ENCODE measurements at places on chromosomes 4 and X.

DNA sequence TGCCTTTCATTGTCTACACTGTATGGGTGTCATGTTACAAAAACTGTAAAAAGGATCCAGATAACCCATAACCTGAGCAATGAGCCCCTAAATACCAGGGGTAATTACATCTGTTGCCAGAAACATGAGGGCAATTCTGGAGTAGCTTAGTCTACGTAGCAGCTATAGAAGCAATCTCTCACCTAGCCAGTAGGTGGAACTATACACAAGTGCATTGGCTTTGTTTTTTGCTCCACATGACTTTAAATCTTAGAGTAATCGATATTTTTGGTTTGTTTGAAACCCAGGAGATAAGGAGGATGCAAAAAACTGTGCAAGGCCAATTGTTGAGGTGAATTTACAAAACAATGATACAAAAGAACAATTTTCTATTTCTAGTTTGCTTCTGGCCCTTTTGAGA is 57.5 kb downstream of the GPR82 start:
- peak; percentile 70 for DNase-seq

DNA sequence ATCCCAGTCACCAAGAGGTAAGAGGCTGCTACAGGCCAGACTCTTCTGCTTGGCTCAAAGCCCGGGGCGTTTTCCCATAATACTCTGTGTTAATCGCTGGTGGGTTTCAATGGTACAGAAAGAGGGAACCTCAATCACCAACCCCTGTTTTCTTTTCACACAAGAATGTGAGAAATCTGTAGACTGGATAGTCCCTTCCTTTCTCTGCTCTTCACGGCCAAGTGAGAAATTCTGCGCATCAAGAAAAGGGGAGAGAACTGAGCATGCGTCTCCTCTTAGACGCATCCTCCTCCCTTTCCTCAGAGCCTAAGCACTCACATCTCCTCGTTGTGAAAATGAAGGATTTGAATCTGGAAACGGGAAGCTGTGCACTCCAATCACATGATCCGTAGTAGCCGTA is 64.7 kb downstream of the CLNK start:
- no peak for DNase-seq

- no peak for DNase-seq
Observed at GRCh38 chr4:114890773-114891172, 222.6 kb downstream of the NDST4 start.

DNA sequence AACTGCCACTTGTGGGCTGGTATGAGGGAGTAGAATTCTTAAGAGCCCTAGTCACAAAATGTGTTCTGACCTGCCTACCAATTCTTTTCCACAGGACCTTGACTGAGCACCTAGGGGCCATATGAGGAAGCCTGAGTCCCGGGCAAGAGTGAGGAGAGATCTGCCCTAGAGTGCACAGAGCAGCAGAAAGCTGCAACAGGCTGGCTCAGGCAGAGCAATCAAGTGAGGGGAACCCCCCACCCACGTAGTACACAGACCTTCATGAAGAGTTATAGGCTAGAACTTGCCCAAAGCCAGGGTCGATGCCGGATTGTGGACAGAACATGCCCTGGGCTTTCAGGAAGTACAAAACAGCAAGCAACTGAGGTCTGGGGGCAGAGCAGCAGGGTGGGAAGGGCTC is 117.0 kb downstream of the SPOCK3 start:
- DNase-seq, result no peak

- no peak for DNase-seq
Observed at GRCh38 chr4:85741381-85741780, 266.4 kb downstream of the ARHGAP24 start.

GRCh38 chr4:79673898-79674297 is 265.9 kb upstream of the GK2 start:
- DNase-seq, result no peak

GRCh38 chr4:184386271-184386781 is 88.0 kb downstream of the IRF2 start:
- peak; percentile 75 for DNase-seq

DNA sequence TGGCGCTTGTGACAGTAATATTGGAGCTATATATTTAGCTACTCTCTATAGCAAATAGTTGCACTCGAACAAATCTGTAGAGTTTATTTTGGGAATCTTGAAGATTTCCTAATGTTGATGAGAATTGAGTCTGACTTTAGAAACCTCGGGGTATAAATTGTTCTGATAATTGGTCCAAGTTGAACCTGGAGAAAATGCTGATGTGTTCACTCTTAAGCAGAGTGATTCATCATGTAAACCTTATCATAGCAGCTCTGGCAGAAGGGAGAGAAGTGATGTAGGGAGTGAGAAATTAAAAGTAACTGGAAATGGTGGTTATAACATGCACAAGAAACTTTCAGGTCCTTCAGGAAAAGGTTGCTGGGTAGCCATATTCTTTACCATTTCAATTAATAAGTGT is 16.4 kb upstream of the SLC4A4 start:
- DNase-seq, result no peak

DNA sequence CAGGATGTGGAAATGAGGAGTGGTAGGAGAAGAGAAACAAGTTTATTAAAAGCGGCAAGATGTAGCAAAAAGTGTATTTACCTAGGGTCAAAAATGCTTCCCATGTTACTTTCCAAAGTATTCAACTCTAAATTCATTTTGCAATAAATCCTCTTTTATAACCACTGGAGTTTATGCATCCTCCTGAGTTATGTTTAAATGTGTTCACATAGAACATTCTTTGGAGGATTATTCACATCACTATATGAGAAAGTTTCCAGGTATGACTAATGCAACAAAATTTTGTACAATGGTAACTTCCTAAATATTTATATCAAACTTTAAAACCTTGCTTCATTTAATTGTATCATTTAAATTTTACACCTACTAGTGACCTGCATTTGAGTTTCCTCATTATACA is 870.6 kb upstream of the SLIT2 start:
- DNase-seq, result no peak

- no peak for DNase-seq
Observed at GRCh38 chr4:45100956-45101818, 374.8 kb upstream of the GNPDA2 start.

- no peak for DNase-seq
Observed at GRCh38 chr4:2931512-2932301, 31.5 kb downstream of the NOP14 start.

GRCh38 chr4:64747919-64748715 is 338.9 kb upstream of the TECRL start:
- DNase-seq, result no peak

- no peak for DNase-seq
Observed at GRCh38 chrX:118756101-118756500, 28.7 kb downstream of the IL13RA1 start.

DNA sequence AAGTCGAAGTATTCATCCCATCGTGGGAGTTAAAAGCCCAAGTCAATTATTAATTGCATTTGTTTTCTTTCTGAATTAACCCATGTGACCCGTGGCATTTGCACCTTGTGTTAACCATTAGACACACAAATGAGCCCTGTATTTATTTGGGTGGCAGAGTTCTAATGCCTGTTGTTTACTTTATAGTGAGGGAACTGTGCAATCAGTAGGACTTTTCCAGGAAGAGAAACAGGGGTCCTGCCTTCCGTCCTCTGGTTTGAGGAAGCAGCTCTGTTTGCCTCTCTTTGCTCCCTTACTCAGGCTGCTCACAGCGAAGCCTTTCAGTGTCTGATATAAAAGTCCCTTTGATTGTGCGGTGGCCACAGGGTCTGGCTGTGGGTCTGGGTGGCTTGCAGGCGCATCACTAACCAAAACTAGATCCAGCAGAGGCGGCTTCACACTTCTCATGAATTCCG is 263.6 kb downstream of the PTTG2 start:
- no peak for DNase-seq

DNA sequence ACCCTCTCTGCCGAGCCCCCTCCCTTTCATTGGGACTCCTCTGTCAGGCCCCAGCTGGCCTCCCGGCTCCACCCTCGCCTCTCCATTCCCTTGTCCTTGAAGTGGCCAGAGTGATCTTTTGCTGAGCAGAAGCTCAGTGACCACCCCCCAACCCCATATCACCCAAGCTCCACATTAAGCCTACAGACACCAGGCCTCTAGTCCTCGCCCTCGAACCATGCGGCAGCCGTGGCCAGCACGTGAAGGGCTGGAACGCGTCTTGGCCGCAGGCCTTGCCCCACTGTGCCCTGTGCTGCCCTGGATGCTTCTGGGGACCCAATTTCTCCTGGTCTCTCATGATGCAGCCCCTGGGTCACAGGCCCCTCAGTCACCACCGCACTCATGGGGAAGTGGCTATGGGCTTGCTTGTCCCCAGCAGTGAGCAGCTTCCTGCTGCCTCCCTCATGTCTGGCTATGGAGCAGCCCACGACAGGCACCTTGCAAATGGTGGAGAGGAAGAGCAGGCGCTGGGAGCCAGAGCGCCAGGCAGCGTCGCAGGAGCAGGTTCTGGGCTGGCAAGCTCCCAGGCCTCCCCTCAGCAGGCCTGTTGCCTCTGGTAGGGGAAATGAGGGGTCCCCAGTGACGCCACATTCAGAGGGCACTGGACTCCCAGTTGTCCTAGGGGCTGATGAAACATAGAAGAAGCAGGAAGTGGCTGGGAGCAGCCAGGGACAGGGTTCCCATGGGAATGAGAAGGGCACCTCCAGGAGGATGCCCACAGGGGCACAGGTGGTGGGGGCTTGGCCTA is 757 bp upstream of the SRPK3 start:
- peak; percentile 41 for DNase-seq

- DNase-seq, result no peak
Observed at GRCh38 chr4:97639961-97640360, 503.3 kb downstream of the STPG2 start.

DNA sequence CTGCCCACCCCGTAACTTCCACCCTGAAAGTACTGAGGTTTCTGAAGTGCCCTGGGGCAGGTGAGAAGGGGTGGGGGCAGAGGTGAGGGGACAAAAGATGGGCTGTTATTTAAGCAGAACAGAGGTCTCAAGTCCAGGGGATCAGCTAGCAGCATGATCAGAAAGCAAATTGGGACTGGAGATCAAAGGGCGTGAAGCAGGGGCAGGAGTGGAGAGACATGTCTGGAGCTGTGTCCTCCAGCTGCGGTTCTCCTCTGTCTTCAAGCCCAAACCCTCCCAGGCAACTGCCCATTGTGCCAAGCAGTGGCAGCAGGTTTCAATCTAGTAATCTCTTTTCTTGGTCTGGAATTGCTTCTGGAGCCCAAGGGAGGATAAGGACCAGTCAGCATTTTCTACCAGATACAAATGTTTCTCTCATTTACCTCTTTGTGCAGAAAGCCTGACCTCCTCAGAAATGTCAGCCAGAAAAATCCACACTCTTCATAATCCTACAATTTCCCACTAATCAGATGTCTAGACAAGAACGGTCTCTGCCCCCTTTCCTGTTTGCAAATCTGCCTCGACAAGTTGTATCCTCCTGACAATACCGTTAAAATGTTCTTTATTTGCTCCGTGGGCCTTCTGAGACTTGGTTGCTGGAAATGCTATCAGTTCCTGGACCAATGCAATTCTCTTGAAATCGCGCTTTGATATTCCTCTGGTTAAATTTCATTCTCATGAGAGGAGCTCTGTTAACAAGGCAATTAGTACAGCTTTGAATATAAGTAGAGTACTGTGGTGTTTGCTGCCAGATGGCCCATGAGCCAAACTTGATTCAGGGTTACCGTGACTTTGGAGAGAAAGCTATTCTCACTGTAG is 23.2 kb upstream of the RASL11B start:
- no peak for DNase-seq

- peak; percentile 81 for DNase-seq
Observed at GRCh38 chr4:57462843-57463242, 352.7 kb upstream of the IGFBP7 start.

GRCh38 chr4:101987623-101988243 is 197.2 kb downstream of the BANK1 start:
- no peak for DNase-seq
